Uterus (tissue), 4 donors: ENCODE measurements at places on chromosomes 2 and 18. TPM values are rescaled to one million over a fixed set of nuclear protein-coding genes. Genes with fewer than 3 reads are reported as not detected.

DNA sequence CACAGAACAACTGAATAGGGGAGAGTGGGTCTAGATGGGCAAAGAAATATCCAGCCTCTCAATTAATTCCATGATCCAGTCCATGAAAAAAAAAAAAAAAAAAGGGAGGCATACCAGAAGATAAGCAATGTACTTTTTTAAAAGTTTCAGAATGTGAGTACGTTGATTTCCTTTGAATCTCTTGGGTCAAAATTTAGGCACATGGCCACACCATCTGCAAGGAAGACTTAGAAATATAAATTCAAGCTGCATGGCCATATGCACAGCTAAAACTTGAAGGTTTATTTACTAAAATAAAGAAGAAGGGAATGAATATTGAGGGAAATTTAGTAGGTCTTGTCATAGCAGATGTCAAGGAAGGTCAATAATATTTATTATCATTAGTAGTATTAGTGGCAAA, 286.5 kb upstream of the CDH7 start:
- no peaks in the 10 kb centered on the region for H3K27me3 ChIP-seq
- no peak overlapping the region for H3K27ac ChIP-seq
- no peak overlapping the region for H3K4me3 ChIP-seq

GRCh38 chr18:70720607-70721006, 431.8 kb downstream of the SOCS6 start:
- H3K4me3 ChIP-seq, result no peak overlapping the region
- no peaks in the 10 kb centered on the region for H3K27me3 ChIP-seq
- DNase-seq, result no peak
- no peaks in the 10 kb centered on the region for H3K36me3 ChIP-seq
- no peak overlapping the region for H3K27ac ChIP-seq

DNA sequence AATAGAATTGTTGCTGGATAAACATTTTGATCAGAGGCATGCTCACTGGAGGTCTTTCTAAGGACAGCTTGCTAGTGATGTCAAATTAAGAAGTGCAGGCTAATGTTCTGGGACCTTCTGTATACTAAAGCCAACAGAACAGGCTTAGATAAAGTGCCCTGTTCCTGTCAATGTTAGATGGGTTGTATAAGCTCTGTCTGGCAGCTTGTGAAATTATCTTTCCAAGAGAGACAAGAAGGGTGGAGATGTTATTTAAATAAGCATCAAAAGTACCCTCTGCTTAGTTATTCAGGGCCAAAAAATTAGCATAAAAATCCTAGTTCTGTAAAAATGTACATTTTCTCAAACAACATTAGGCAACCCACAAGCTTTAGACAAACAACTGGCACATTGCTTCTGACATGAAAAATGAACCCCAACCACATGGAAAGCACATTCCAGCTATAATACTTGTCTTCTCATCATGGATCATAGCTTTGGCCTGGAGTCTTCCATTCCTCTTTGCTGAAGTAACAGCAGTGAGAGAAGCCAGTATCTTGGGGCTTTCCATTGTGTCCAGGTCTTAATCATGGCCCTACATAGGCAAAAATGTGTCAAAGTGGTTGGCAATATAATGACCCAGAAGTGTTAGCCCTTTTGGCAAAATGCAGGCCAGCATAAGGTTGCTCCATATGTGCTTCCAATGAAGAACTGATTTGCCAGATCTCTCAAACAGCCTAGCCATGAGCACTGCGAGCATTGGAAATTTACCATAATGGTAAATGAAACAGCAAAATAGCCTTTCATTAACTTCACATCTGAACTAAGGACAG, 478.1 kb upstream of the ZNF804A start:
- no peak overlapping the region for H3K27ac ChIP-seq
- no peak for DNase-seq
- H3K4me1 ChIP-seq, result no peaks in the 10 kb centered on the region
- H3K27me3 ChIP-seq, result no peaks in the 10 kb centered on the region

DNA sequence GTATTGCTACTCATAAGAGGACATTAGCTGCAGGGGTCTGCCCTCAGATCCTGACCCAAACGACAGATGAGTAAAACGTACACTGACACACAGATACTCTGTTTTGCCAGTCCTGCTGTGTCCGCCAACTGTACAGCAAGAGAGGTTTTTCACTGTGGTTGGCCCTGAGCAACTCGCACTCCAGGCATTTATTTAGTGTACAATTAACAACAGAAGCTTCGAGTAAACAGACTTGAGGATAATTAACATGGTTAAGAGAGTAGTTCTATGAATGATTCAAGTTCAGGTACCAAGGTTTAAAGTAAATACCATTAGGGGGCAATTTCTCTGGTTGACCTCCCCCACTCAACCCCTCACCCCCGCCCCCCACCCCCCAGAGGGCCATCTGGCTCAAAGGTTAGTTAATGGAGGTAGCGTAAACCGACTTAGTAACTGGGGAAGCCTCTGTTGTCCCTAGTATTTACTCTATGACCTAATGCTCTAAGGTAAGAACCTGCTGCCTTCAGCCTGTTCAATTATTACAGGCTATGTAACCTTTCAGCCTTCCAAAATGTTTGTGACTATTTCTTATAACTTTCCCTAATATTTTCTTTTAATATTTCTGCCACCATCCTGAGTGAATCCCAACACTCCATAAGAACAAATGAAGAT, 103.9 kb upstream of the XIRP2 start:
- no peaks in the 10 kb centered on the region for H3K4me1 ChIP-seq
- H3K4me3 ChIP-seq, result no peak overlapping the region
- H3K27ac ChIP-seq, result no peak overlapping the region

- no peaks in the 10 kb centered on the region for H3K4me1 ChIP-seq
- no peaks in the 10 kb centered on the region for H3K36me3 ChIP-seq
- no peak overlapping the region for H3K27ac ChIP-seq
- no peak for DNase-seq
Measured at GRCh38 chr2:25671622-25672021, 1.8 kb downstream of the DTNB start.

GRCh38 chr2:212532585-212532984, 6.0 kb downstream of the ERBB4 start:
- no peak for DNase-seq
- no peaks in the 10 kb centered on the region for H3K27me3 ChIP-seq
- H3K36me3 ChIP-seq, result no peaks in the 10 kb centered on the region
- H3K27ac ChIP-seq, result no peak overlapping the region

Gene SFXN5
- total RNA-seq, result 16.0 TPM

- no peaks in the 10 kb centered on the region for H3K27me3 ChIP-seq
- H3K36me3 ChIP-seq, result no peaks in the 10 kb centered on the region
- H3K4me3 ChIP-seq, result no peak overlapping the region
Measured at GRCh38 chr2:235406430-235406829, 87.4 kb upstream of the AGAP1 start.

Gene KCNE4
- 12.4 TPM for total RNA-seq

Gene CCDC121
- 7.1 TPM for total RNA-seq

DNA sequence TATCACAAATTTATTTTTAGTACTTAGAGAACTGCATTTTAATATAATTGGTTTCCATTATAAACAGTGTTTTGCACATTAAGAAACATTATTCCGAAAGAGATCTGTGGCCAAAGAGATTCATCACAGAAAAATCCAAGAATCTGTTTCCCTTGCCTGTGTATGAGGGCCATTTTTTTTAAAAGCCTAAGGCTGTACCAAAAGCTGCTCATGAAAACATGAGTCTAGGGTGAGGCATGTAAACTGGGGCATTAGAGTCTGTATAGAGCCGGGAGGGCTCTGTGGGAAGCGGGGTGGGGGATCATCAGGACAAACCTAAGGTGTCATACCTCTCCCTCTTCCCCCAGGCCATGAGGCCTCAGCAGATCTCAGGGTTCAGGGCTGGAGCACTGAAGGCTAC, 223.8 kb downstream of the FBXO15 start:
- no peak overlapping the region for H3K4me3 ChIP-seq
- H3K27ac ChIP-seq, result no peak overlapping the region
- H3K36me3 ChIP-seq, result no peaks in the 10 kb centered on the region
- H3K27me3 ChIP-seq, result no peaks in the 10 kb centered on the region
- no peaks in the 10 kb centered on the region for H3K4me1 ChIP-seq

- H3K4me1 ChIP-seq, result no peaks in the 10 kb centered on the region
- no peak for DNase-seq
- H3K4me3 ChIP-seq, result no peak overlapping the region
- H3K27me3 ChIP-seq, result no peaks in the 10 kb centered on the region
Measured at GRCh38 chr18:49011291-49011746, 60.6 kb upstream of the SMAD7 start.

Gene ARL5A
- total RNA-seq, result 21.2 TPM

DNA sequence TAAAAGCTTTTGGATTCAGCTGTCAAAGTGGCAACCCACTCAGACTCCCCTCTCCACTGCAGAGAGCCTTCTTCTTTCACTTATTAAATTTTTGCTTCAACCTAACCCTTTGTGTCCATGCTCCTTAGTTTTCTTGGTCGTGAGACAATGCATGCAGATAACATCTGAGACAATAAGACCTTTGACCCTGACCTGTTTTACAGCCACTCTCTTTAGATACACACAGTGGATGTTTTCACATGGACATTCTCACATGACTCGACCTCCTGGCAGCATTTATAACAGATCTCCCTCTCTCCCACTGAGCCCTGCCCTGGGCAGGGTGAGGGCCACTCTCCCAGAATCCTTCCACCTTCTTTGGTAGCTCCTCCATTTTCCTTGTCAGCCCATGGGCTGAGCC, 30.4 kb upstream of the IL36G start:
- no peak overlapping the region for H3K27ac ChIP-seq
- H3K27me3 ChIP-seq, result no peaks in the 10 kb centered on the region
- H3K36me3 ChIP-seq, result no peaks in the 10 kb centered on the region
- H3K4me3 ChIP-seq, result no peak overlapping the region
- no peaks in the 10 kb centered on the region for H3K4me1 ChIP-seq

Gene PIEZO2
- 1.8 TPM for total RNA-seq

Gene GPR75
- total RNA-seq, result 0.29 TPM

Gene SCG2
- total RNA-seq, result 5.0 TPM

GRCh38 chr18:22451796-22452195, 34.1 kb upstream of the CTAGE1 start:
- H3K36me3 ChIP-seq, result no peaks in the 10 kb centered on the region
- no peak overlapping the region for H3K27ac ChIP-seq
- H3K4me3 ChIP-seq, result no peak overlapping the region
- no peak for DNase-seq
- no peaks in the 10 kb centered on the region for H3K4me1 ChIP-seq

DNA sequence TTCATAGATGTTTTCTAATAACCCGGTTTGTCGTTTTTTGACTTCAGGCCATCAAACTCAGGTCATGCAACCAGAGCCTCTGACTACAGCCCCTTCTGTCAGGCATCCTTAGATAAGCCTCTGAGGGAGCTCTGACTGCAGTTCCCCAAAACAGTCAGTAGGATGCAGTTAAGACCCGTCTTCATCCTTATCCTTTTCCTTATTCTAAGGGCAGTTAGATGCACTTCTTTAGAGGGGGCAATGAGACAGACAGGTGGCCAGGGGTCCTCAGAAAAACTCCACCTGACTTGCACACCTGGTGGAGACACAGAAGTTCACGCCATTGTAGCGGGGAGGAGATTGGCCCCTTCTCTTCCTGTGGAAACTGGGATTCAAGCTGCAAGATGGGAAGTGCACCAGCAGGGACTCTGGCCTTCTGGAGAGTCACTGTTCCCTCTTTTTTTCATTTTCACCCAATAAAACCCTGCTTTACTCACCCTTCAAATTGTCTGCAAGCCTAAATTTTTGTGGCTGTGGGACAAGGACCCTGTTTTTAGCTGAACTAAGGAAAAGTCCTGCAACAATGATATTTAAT, 104.8 kb upstream of the TFPI start:
- no peaks in the 10 kb centered on the region for H3K4me1 ChIP-seq
- DNase-seq, result no peak
- no peak overlapping the region for H3K4me3 ChIP-seq
- no peaks in the 10 kb centered on the region for H3K27me3 ChIP-seq

- no peak for DNase-seq
- H3K27ac ChIP-seq, result no peak overlapping the region
- no peak overlapping the region for H3K4me3 ChIP-seq
- H3K4me1 ChIP-seq, result no peaks in the 10 kb centered on the region
Measured at GRCh38 chr18:30814446-30814845, 228.1 kb downstream of the DSC3 start.
